ENCODE measurements at places on chromosomes 4 and X.

GRCh38 chr4:47372561-47372960 is 90.9 kb downstream of the COMMD8 start:
- DNase-seq = no peak

- DNase-seq = no peak
Observed at GRCh38 chrX:20857746-20858145, 516.5 kb upstream of the CNKSR2 start.

GRCh38 chr4:37586194-37586593 is 100.0 kb downstream of the RELL1 start:
- no peak for DNase-seq

DNA sequence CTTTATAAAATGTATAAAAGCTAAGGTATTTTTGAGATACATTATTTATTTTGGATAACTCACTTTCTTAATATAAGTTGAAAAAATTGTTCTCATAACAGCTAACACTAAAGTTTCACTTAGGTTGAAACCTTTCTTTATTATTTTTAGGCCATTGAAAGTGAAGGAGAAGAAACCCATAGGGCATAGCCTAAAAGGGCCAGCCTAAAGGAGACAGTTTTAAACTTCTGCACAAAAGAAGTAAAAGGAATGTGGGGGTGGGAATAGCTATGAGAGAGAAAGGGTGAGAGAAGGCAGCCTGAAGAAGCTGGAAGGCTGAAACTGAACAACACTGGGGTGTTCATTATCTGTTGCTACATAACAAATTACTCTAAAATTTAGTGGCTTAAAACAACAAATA is 57.6 kb upstream of the RAPGEF2 start:
- DNase-seq = no peak

- DNase-seq = no peak
Observed at GRCh38 chrX:140346729-140347128, 158.1 kb downstream of the SOX3 start.

DNA sequence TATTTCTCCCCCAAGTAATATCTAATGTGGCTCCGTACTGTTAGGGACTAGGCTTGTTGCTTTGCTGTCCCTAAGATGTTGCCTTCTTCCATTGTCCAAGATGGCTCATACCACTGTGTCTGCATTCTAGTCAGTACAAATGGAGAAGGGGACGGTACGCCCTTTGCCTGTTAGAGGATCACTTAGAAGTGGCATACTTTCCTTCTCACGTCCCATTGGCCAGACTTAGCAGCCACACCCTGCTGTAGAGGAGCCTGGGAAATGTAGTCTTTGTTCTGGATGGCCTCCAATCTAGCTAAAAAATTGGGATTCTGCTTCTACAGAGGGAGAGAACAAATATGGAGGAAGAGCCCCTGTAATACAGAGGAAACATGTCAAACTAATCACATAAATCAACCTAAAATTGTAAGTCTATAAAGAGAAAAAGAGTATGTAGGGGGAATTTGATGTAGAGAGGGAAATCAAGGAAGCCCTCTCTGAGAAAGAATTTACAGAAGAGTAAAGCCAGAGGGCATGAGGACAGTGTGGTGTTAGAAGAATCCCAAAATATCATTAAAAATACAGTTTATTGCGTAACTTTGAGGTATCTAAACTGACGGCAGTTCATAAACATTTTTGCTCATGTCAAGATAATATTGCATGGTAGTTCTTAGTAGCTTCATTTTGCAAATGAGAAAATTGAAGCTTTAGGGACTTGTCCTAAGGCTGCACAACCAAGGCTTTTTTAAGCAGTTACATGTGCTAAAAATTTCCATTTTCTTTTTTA is 15.1 kb downstream of the PRIMPOL start:
- DNase-seq = no peak

GRCh38 chr4:53705151-53705764 is 114.0 kb upstream of the LNX1 start:
- no peak for DNase-seq

GRCh38 chrX:131827935-131828334 is 195.2 kb upstream of the STK26 start:
- no peak for DNase-seq

- DNase-seq = peak; percentile 87
Observed at GRCh38 chr4:111641813-111642579, 503.3 kb upstream of the FAM241A start.

GRCh38 chr4:142719854-142720541 is 126.1 kb downstream of the INPP4B start:
- DNase-seq = no peak

- peak; percentile 65 for DNase-seq
Observed at GRCh38 chr4:47852136-47852535, 14.3 kb upstream of the CORIN start.

GRCh38 chrX:110359273-110359672 is 625 bp downstream of the RTL9 start:
- no peak for DNase-seq

DNA sequence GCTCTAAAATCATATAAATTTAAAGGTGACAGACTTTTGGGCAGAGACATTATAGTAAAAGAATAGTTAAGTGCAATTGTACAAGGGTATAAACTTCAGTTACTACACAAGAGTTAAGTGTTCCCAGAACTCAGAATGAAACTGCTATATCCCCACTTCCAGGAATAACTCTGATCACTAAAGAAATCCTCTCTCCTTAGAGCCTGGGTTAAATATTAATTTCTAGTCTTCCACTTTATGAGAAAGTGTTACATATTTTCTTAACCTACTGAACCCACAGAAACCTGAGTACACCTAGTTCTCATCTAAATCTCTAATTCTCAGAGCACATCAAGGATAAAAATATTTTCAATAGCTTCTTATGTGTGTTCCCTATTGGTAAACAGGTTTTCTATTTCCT is 99.1 kb upstream of the USP38 start:
- no peak for DNase-seq

DNA sequence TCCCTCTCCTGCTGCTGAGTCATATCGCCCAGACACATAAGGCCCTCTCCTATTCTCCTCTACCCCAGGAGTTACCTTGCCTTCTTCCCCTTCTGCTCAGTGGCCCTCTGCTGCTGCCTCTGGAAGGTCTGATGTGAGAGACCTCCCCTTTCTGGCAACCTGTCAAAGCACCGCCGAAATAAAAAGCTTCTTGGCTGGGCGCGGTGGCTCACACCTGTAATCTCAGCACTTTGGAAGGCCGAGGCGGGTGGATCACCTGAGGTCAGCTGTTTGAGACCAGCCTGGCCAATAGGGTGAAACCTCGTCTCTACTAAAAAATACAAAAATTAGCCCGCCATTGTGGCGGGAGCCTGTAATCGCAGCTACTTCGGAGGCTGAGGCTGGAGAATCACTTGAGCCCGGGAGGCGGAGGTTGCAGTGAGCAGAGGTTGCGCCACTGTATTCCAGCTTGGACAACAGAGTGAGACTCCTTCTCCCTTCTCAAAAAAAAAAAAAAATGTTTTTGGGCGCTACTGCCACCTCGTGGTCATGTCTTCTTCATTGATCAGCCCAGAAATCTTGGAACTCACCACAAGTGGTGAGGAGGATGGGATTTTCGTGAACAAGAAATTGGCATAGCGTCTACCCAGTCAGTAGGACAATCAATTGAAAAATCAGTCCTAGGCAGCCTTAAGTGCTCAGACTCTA is 8.6 kb upstream of the ZXDA start:
- no peak for DNase-seq

DNA sequence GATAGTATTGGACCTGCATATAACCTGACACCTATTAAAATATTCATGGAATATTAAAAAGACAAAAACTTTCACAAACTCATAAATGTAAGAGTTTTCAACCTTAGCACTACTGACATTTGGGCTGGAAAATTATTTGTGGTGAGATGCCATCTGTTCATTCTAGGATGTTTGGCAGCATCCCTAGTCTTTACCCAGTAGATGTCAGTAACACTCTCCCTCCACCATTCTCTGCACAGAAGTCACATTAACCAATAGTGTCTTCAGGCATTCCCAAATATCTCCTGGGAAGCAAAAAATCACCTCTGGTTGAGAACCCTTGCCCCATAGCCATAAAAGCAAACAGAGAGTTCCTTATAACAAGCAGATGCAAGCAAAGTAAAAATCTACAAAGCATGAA is 41.4 kb upstream of the NDST4 start:
- peak; percentile 39 for DNase-seq

DNA sequence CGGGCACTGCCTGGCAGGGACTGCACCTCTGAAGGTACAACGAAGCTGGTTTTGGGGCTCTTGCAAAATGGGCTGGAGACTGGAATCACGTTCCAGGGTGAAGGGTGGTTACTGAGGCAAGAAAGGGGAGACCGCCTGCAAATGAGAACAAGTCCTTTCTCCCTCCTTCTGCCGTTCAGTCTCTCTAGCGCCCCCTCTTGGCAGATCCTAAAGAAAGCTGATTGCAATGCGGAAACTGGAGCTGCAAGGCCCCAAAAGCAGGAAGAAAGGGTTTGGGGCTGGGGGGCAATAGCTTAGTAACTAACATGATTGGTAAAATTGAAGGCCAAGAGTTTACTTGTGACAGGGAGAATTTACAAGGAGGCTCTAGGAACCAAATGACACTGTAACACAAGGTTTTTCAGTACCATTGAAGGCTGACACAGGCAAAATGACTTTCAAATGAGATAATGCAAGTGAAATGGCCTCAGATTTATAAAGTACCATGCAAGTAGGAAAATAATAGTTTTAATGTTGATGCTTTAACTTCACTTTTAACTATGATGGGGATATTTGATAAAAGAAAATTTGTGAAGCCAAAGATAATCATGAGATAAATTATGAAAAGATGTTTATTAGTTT is 222.7 kb upstream of the HAND2 start:
- no peak for DNase-seq

- DNase-seq = no peak
Observed at GRCh38 chr4:5378002-5378401, 326.7 kb downstream of the STK32B start.

DNA sequence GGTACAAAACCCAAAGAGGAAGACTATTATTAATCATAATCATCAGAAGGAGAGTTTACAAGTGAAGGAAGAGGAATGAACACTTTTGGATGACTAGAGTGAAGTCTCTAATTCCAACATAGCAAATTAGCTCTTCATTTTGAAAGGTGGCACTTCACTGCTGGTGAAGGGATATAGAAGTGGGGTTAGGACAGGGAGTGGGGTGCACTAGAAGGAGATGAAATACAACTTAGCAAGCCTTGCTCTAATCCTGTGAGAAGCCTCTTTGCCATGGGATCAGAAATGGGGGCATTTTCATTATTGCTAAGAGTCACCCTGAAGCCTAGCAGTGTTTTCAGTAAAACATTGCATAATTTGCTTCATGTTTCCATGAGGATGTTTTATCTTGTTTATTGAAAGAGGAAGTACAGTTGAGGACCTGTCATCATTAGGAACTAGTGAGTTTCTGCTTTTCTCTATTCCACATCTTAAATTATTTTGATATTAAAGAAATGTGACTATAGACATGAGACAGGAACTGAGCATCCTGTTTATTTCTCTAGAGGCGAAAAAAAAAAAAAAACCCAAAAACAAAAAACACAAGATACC is 9.3 kb upstream of the GRPR start:
- no peak for DNase-seq

DNA sequence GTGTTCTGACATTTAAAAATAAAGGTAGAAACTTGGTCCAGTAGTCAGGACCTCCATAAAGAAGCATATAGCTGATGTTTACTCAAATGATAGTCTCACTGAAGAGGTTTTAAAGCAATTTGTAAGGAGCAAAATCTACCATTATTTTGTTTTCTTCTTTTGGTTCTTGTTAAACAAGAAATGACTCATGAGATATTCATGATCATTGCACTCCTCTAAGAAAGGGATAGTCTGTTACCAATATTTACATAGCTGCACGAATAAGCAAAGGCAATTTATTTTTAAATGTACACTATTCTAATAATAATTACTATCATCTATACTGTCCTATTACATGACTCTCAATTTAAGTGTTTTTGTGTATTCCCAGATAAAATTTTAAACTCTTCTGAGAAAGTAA is 397.9 kb downstream of the FAM47B start:
- DNase-seq = no peak

DNA sequence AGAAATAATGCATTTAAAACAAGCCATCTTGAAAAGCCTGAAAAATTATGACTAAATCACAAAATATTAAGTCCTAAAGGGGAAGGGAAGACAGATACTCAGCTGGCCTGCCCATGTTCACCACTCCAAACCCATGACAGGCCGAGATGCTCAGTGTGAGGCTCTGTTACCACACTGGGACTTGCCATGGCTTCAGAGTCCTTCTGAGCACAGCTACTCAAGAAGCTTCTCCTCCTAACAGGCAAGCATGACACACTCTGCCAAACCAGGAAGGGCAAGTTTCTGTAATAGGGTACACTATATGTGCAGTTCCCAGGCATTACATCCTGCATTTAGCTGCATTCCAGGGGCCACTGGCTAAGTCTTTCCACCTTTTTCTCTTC is 34.0 kb upstream of the CYBB start:
- DNase-seq = no peak

DNA sequence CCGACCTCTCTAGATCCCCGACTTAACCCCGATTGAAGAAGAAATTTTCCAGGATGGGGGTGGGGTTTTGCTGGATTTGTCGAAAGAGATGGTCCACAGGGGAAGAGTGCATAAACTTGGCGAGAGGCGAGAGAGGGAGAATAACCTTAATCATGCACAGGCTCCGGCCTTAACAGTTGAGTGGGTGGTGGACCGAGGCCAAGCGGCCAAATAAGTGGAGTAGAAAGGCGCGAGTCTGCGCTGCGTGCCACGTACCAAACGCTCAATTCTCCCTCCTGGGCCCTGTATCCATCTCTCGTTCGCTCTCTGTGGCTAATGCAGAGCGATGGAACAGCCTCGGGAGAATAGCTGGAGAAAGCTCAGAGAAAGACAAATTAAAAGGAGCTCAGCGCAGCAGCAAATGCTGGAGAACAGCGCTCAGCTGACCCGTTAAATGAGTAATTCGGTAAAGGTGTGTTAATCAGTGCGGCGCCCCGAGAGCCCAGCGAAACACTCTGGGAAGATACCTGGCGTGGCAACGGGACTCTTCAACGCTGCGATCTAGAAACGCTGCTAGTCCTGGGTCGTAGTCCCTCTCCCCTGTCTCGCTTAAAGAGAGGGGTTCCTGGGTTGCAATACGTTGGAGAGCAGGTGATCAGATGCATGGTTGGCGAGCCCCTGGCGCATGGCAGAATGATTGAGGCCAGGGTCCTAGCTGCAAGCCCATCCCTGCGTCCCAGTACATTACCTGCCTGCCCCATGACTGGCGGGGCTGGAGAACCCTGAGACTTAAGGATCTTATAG is 887 bp upstream of the IL1RAPL2 start:
- no peak for DNase-seq

Measured in HFF-Myc (cell line).